ENCODE measurements at places on chromosomes 1 and 21.

- DNase-seq, result no peak
Observed at GRCh38 chr1:60847855-60848582, 234.3 kb upstream of the NFIA start.

DNA sequence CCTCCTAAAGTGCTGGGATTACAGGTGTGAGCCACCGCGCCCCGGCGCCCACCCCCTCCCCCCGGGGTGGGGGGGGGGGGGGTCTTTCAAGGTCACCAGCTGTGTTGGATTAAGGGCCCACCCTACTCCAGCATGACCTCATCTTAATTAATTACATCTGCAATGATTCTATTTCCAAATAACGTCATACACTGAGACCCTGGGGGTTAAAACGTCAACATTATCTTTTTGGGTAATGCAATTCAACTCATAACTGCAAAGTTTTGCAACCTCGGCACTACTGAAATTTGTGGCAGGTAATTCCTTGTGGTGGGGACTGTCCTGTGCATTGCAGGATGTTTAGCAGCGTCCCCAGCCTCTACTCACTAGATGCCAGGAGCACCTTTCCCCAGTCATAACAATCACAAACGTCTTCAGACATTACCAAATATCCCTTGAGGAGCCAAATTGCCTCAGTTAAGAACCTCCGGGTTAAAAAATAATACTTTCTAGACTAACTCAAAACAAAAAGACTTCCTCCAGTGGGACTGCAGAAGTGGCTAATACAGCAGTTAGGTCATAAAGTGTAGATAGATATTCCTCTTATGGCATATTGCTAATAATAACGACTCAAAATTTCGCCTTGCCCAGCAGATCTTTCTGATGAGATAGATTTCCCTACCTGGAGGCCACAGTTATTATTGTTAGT, 233.0 kb upstream of the KAZN start:
- DNase-seq, result no peak

DNA sequence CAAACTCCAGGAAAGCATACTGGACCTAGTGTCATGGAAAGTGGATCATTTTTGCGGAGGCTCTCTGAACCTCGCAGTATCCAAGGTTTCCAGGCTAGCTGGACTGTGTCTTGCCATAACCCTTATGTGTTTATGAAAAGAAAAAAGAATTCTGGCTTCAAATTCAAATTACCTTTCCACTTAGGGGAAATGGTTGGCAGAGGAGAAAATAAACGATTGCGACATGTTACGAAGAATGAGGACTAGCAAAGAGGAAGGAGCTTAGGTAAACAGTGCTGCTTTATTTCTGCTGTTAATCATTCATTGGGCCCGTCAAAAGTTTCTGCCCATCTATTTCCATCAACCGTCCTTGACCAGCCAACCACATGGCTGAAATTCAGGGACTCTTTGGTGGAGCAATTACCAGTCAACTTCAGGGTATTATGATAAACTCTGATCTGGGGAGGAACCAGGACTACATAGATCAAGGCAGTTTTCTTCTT, at the start of gene C4BPA:
Gene C4BPA, plus strand, starts transcription at position 342 of the 482 bp plus-strand sequence. CDS start 8,793 bp downstream, outside the sequence.
- DNase-seq, result no peak

GRCh38 chr1:42165511-42166210, 1.1 kb upstream of the GUCA2A start:
- peak; percentile 17 for DNase-seq

GRCh38 chr1:245166471-245166885, 11.7 kb downstream of the KIF26B start:
- no peak for DNase-seq

- no peak for DNase-seq
Observed at GRCh38 chr1:218456444-218456843, 111.3 kb downstream of the TGFB2 start.

- DNase-seq, result no peak
Observed at GRCh38 chr1:22600071-22600816, 36.2 kb upstream of the C1QA start.

- no peak for DNase-seq
Observed at GRCh38 chr1:159700312-159700711, 14.1 kb downstream of the CRP start.

- DNase-seq, result no peak
Observed at GRCh38 chr1:89539128-89539527, 14.5 kb downstream of the LRRC8B start.

Measured in DMS 273 treated with DMSO at 0.1 percent for 48 hours (cell line).